NCI-H2081 treated with DMSO at 0.1 percent for 48 hours (cell line): ENCODE measurements at places on chromosomes 2 and 18.

- no peak for DNase-seq
Observed at GRCh38 chr2:231199219-231199618, 788 bp downstream of the ARMC9 start.

DNA sequence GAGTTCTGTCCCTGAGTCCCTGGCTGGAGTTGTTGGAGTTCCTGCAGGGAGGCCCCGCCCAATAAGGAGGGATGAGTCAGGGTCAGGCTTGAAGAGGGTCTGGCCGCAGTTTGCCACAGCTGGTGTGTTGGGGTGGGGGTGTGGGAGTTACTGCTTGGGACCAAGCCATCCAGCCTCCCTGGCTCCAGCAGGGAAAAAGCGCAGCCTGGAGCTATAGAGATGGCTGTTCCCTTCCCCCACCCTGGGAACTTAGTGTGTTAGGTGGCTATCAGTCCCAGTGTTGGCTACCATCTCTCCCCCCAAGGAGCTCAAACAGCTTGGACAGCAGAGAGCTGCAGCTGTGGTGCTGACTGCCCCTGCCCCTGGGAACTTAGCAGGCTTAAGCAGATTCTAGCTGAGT lies 13.2 kb upstream of the TANK start:
- DNase-seq: no peak

DNA sequence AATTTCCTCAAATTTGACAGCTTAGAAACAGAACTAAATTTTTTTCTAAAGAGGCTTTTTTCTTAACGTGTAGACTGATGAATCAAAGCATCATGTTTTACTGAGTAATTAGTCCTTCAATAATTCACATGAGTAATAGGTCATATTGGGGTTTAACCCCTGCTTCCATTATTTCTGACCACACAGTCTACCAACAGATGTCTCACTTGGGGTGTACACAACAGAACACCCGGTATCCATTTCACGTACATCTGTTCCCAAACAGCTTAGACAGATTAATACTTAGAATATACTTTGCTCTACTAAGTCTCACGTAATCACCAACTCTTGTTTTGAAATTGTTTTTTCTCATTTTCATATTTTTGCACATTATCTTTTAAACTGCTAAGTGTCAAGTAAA lies 14.8 kb downstream of the CERKL start:
- no peak for DNase-seq

- DNase-seq: no peak
Observed at GRCh38 chr2:120596191-120596811, 139.4 kb upstream of the GLI2 start.

GRCh38 chr2:105357122-105357521 lies 19.8 kb downstream of the C2orf49 start:
- no peak for DNase-seq

- DNase-seq: no peak
Observed at GRCh38 chr2:137939026-137939425, 25.2 kb upstream of the HNMT start.

DNA sequence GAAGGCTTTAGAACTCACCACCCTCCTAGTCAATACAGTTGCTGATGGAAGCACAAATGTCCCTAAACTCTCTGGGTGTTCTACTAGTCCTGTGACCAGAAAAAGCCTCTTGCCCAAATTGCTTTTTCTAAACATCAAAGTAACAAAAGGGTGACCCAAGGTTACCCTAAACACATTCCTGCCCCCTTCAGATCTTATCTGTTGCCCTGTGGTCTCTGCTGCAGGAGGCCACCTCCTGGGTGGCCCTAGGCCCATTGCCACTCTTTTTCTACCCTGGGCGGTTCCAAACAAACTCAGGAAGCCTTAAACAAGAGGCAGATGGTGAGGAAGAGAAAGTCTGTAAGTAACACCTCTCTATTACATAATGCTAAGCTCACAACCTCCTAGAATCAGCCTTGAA lies 3.3 kb downstream of the RNF152 start:
- no peak for DNase-seq

DNA sequence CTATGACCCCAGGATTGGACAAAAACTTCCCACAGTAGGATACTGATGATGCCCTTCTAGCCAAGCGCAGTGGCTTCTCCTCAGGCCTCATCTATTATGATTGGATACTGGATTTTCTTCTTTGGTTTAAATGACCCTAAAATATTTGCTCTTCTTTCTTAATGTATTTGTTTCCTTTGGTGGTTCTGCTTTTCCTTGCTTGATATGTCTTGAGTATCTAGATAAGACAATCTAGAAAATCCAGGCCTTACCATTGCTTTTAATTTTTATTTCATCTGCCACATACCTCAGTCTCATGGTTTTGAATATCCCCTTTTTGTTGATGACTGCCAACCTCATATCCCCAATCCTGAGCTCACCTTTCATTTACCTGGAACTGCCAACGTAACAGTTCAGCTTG lies 35.6 kb downstream of the OTOF start:
- DNase-seq: no peak

DNA sequence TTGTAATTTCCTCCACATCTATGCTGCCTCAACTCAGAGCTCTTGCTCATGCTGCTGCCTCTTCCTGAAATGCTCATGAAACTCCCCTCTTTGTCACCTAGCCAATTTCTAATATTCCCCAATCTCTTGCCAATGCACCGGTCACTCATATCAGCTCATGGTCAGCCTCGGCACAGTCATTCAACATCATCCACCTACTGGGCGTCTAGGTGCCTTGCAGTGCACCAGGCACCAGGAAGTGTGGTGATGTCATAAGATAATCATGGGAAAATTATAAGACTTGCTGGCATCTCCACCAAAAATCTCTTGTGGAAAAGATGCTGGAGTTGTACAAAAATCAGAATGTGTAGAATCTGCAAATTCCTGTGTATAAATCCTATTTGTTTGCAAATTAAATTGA lies 52.6 kb upstream of the RAB27B start:
- DNase-seq: no peak

GRCh38 chr18:12895626-12896025 lies 11.6 kb upstream of the PTPN2 start:
- DNase-seq: no peak

GRCh38 chr2:233855345-233855744 lies 1.0 kb upstream of the HJURP start:
- DNase-seq: no peak

- DNase-seq: no peak
Observed at GRCh38 chr2:151379169-151379568, 21.8 kb downstream of the TNFAIP6 start.

- no peak for DNase-seq
Observed at GRCh38 chr2:27655155-27655951, 8.1 kb downstream of the SUPT7L start.

DNA sequence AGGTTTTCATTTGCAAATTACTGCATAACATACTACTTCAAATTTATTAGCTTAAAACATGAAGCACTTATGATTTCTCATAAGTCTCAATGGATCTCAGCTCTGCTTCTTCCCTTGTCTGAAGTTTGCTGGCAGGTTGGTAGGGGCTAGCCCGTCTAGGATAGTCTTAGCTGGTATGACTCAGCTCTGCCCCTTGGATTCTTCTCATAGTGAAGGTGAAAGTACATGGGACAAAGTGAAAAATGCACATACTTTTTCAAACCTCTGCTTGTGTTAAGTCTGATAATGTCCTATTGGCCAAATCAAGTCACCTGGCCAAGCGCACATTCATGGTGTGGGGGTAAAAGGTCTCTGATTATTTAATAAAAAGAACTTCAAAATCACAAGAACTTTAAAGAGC lies 184.8 kb upstream of the VWC2L start:
- DNase-seq: no peak

- DNase-seq: no peak
Observed at GRCh38 chr18:37396971-37397720, 168.5 kb downstream of the CELF4 start.

DNA sequence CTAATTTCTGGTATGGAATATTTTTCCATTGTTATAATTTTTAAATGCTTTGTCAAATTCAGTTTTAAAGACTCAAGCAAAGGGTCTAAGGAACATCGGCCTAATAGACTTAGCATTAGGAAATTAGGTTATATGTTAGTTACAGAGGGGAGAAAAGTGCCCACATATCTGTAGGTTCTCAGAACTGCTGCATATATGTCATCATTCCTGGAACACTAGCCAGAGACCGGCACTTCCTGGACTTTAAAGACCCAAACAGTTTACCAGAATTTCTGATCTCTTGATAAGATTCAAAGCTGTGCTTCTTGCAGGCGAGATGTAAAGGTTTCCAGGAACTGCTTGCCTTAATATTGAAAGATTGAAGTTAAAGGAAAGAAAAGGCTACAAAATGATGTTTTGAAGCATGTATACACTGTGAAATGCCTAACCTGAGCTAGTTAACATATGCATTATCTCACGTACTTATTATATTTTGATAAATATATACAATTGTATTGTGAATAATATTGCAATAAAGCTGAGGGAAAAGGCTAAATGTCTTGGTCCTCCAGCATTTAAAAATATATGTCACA lies 993.6 kb downstream of the LRP1B start:
- DNase-seq: no peak

DNA sequence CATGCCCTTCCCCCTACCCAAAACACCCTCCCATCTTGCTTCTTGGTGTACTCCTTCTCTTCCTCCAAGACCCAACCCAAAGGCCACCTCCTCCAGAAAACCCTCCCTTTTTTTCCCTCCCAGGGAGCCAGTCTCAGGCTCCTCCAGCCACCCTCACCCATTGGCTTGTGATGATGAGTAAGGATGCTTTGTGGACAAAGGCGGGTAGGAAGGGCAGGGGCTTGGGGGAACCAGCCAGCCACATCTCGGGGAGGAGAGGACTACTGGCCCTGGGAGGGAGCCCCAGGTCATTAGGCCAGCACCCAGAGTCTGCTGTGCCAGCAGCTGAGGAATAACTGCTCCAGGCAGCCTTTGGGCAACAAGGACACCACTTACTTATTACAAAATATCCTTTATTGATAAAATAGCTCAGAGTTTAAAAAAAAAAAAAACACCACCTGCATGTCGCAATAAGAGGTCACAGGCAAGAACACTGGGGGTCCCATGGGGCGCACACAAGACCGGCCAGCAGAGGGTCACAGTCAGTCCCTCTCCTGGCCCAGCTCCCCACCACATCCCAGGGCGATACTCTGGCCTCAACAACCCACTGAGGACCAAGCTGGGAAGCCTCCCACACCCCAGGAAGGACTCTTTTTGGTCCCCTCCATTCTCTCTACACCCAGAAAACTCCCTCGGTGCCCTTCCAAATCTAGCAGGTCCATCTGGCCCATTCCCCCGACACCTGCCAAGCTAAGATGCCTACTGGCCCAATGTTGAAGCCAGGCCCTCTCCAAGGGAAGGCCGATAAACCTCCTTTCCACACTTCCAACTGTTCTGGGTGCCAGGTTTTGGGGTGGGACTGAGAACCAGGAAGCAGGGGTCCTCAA lies 3.6 kb downstream of the ADRA2B start:
- no peak for DNase-seq
